Suprapubic skin (tissue), 4 donors: ENCODE measurements at places on chromosomes 2 and 18. TPM values are rescaled to one million over a fixed set of nuclear protein-coding genes. Genes with fewer than 3 reads are reported as not detected.

ASPRV1 gene
- 45.3 TPM for total RNA-seq

GRCh38 chr18:76985951-76986236, 146.7 kb downstream of the MBP start:
- H3K27me3 ChIP-seq: no peaks in the 10 kb centered on the region
- H3K36me3 ChIP-seq: no peaks in the 10 kb centered on the region
- H3K4me1 ChIP-seq: no peaks in the 10 kb centered on the region
- no peak overlapping the region for H3K4me3 ChIP-seq
- DNase-seq: no peak

- H3K27me3 ChIP-seq: no peaks in the 10 kb centered on the region
- no peak overlapping the region for H3K4me3 ChIP-seq
- DNase-seq: peak; percentile 44
- H3K36me3 ChIP-seq: peaks cover 42% of the 10 kb centered on the region
- H3K27ac ChIP-seq: no peak overlapping the region
These were observed 91.8 kb downstream of the DGKD start for GRCh38 chr2:233446121-233446520.

DNA sequence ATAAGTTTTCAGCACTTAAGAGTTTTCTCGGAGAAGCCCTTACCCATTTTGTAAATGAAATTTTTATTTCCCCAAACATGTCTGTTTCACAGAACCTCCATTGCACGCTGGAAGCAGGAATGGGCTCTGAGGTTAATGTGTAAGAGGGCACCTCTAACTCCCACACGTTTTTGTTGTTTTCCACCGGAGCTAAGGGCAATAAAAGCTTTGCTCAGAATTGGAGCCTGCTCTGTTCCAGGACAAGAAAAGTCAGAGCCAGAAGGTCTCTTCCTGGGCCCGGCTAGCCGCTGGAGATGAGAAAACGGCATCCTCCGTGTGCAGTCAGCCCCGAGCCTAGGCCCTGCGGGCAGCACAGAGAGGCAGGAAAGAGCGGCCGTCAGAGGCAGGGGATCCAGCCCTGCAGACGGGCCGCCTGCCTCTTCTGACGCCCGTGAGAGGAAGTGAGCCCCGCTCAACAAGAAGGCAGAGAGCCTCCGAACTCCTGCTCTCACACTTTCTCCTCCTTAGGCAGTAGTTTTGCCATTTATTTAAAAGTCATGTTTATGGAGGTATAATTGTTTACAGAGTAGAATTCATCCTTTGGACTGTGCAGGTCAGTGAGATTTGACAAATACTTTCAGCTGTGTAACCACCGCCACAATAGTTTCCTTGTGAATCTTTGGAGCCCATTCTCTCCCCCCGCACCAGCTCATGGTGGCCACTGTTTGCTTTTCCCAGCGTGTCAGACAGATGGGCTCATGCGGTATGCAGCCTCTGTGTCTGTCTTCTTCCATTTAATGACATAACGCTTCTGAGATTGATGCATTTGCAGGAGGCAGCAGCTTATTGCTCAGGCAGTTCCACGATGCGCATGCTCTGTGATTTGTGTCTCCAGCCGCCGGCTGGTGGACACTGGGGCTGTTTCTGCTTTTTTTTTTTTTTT, 117.3 kb downstream of the GALR1 start:
- H3K27ac ChIP-seq: peak overlapping the region; percentile 14
- H3K4me3 ChIP-seq: peak overlapping the region; percentile 20
- H3K27me3 ChIP-seq: no peaks in the 10 kb centered on the region

- H3K27ac ChIP-seq: no peak overlapping the region
- no peaks in the 10 kb centered on the region for H3K4me1 ChIP-seq
- no peaks in the 10 kb centered on the region for H3K27me3 ChIP-seq
- no peak overlapping the region for H3K4me3 ChIP-seq
- H3K36me3 ChIP-seq: no peaks in the 10 kb centered on the region
These were observed 1057.5 kb upstream of the FAM98A start for GRCh38 chr2:34656632-34657031.

DNA sequence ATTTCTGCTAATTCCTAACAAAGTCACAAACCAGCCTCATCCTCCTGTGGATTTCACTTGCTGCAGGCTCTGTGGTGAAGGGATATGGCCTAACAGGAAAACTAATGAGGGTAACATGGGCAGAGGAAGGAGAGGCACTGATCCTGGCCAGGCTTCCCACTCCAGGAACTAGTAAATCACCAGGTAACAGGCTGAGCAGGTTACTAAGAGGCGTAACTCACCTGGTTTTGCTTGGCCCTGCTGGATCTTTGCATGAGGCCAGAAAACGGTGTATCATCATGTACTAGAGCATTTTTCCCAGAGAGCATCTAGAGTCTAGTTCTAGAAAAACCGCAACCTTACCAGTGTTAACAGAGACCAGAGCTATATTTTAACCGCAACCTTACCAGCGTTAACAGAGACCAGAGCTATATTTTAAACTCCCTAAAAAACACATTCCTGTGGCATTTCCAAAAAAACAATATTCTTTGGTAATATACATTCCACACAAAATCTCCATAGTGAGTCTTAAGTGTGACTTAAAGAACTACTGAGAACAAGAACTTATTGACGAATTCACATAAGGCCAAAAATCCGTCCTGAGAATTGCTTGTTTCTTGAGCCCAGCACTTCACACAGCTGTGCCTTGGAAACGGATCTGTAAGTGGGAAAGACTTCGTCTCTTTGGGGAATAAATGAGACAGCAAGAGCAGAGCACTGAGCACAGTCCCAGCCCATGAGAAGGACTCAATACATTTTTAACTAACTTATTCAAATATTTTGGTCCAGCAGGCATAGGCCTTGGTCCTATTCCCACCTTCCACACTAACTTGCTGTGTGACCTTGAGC, 43.4 kb downstream of the DPP4 start:
- no peaks in the 10 kb centered on the region for H3K27me3 ChIP-seq
- H3K27ac ChIP-seq: peak overlapping the region; percentile 34
- DNase-seq: no peak
- H3K4me3 ChIP-seq: no peak overlapping the region

DNA sequence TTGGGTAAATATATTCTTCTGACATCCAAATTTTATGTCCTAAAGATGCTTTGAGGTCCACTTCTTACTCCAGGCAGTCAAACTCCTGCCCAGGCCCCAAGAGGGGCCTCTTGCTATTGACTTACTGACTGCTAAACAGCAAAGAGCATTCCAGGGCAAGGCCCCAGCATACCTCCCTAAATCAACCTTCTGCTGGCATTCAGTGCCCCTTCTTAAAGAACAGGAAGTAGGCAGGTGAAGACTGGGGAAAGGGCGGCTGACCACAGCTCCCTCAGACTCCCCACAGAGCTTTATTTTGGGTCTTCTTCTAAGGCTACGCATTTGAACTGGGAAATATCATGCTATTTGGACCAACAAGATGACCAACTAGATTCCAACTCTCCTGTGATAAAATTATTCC, 68.9 kb downstream of the USP40 start:
- peaks cover 55% of the 10 kb centered on the region for H3K36me3 ChIP-seq
- no peaks in the 10 kb centered on the region for H3K27me3 ChIP-seq
- H3K4me3 ChIP-seq: no peak overlapping the region
- H3K27ac ChIP-seq: no peak overlapping the region
- H3K4me1 ChIP-seq: no peaks in the 10 kb centered on the region
- DNase-seq: no peak

DNA sequence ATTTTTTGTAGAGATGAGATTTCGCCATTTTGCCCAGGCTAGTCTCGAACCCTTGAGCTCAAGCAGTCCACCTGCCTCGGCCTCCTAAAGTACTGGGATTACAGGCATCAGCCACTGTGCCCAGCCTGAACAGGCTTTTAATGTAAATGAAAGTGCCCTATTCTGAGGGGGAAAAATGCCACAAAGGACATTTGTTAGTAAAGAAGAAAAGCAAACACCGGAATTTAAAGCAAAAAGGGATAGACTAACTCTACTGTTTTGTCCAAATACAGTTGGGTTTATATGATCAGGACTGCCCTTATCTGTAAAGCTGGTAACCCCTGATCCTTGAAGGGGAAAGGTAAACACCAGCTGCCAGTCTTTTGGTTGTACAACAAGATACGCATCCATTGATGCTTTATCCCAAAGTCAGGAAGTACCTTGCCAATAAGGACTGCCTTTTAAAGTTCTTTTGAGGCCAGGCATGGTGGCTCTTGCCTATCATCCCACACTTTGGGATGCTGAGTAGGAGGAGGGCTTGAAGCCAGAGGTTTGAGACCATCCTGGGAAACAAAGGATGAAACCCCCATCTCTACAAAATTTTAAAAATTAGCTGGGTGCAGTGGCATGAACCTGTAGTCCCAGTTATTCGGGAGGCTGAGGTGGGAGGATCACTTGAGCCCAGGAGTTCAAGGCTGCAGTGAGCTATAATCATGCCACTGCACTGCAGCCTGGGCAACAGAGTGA, 13.1 kb downstream of the CLEC4F start:
- H3K4me3 ChIP-seq: no peak overlapping the region
- H3K27ac ChIP-seq: no peak overlapping the region
- DNase-seq: no peak
- H3K36me3 ChIP-seq: no peaks in the 10 kb centered on the region
- H3K27me3 ChIP-seq: no peaks in the 10 kb centered on the region

DNA sequence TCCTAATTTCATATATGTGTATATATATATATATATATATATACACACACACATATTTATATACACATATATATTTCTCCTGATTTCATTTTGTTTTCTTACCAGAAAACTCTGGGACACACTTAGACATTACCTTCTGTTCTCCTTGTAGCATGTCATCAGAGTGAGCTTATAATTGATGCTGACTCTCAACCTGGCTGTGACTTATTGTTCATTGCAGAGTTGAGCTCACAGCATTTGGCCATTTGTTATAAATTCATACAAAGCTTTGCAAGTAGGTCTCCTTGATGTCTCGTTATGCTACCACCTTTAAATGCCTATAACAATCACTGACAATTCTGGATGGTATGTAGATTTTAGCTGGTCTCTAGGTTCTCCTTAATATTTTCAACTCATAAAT, 314.8 kb downstream of the LRRTM4 start:
- no peak overlapping the region for H3K27ac ChIP-seq
- H3K4me3 ChIP-seq: no peak overlapping the region
- no peaks in the 10 kb centered on the region for H3K4me1 ChIP-seq
- no peaks in the 10 kb centered on the region for H3K36me3 ChIP-seq
- no peaks in the 10 kb centered on the region for H3K27me3 ChIP-seq

- H3K4me3 ChIP-seq: no peak overlapping the region
- peaks cover 20% of the 10 kb centered on the region for H3K4me1 ChIP-seq
- peak overlapping the region; percentile 62 for H3K27ac ChIP-seq
- DNase-seq: no peak
These were observed 18.0 kb downstream of the SPEG start for GRCh38 chr2:219452361-219453317.

DNA sequence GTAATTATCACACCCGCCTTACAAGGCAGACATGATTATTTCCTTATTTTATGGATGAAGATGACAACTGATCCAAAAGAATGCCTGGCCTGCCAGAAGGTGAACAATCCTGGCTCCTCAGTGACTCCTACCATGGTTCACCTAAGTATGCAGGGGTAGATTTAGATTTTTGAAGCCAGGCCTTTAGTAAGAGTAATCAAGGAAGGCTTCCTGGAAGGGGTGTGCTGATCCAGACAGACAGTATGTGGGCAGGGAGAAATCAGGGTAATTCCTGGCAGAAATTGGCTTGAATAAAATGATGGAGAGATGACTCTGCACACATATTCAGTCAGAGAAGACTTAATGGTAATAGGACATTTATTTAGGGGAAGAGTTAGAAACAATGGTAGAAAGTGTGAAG, 637.7 kb upstream of the FANCL start:
- H3K36me3 ChIP-seq: no peaks in the 10 kb centered on the region
- no peak for DNase-seq
- no peak overlapping the region for H3K27ac ChIP-seq
- no peaks in the 10 kb centered on the region for H3K27me3 ChIP-seq

GRCh38 chr2:235262750-235263149, 231.1 kb upstream of the AGAP1 start:
- no peak overlapping the region for H3K4me3 ChIP-seq
- H3K27me3 ChIP-seq: no peaks in the 10 kb centered on the region
- H3K27ac ChIP-seq: no peak overlapping the region

GRCh38 chr2:239025096-239025801, 177.4 kb downstream of the TWIST2 start:
- no peak overlapping the region for H3K27ac ChIP-seq
- DNase-seq: no peak
- H3K4me3 ChIP-seq: no peak overlapping the region
- H3K36me3 ChIP-seq: no peaks in the 10 kb centered on the region
- peaks cover 16% of the 10 kb centered on the region for H3K27me3 ChIP-seq
- peaks cover 13% of the 10 kb centered on the region for H3K4me1 ChIP-seq

DNA sequence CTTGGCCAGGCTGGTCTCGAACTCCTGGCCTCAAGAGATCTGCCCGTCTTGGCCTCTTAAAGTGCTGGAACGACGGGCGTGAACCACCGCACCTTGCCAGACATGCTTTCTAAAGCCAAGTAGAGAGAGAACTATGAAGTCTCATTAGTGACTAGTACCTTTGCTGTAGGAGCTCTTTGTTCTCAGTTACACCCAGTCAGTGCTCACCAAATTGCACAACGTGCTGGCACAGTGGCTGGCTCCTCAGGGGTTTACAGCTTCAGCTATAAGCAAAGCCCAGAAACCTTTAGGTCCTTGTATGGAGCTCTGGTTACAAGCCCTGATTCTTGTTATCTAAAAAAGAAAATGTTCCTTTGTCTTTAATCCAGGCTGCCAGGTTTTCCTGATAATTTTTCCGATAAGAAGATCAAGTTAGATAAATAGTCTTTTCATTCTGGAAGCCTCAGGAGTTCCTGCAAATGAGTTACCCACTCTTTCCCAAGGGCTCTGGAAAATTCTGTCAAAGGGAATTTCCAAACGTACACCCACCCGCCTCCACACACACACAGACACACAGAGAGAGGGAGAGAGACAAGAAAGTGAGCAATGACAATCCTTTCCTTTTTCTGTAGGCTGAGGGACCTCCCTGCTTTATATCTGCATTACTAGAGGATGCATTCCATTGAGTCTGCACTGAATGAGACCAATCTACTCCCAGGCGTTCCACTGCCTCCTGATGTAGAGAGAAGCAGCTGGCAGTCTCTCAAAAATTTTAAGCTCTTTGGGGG, 100.2 kb upstream of the CSRNP3 start:
- H3K4me1 ChIP-seq: peaks cover 4% of the 10 kb centered on the region
- no peaks in the 10 kb centered on the region for H3K27me3 ChIP-seq
- no peak overlapping the region for H3K27ac ChIP-seq

- H3K27ac ChIP-seq: no peak overlapping the region
- peaks cover under 1% of the 10 kb centered on the region for H3K4me1 ChIP-seq
- H3K27me3 ChIP-seq: no peaks in the 10 kb centered on the region
- H3K36me3 ChIP-seq: peaks cover 40% of the 10 kb centered on the region
- DNase-seq: no peak
These were observed 68.5 kb upstream of the NFATC1 start for GRCh38 chr18:79327199-79327721.
